Naive B cell (primary cell): ENCODE measurements at places on chromosomes 3 and 15.

GRCh38 chr3:55167586-55168317, 239.9 kb upstream of the LRTM1 start:
- no peak for DNase-seq

DNA sequence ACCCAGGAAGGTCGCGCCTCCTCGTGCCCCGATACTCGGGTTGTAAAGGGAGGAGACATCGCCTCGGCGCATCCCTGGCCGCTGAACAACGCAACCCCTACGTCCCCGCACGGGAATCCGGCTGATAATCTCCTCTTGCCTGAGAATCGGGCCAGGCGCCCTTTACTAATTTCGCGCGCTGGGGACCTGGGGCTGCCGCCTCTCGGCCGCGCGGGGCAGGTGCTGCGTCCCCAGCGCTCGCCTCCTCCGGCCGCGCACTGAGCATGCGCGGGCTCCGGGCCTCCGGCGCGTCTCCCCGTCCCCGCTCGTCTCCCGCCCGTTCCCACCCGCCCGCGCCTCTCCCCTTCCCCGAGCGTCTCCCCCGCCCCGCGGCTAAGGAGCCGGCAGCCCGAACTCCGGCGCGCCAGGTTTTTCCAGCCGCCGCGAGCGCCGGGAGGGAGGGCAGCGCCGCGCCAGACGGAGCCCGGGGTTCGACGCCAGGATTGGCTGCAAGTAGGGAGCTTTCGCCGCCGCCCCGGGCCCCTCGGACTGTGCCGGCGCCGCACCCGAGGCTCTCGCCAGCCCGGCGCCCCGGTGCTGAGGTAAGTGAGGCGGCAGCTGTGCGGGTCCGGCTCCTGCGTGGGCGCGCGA, at the start of gene CNTN4:
Gene CNTN4, plus strand, starts transcription at position 469 of the 630 bp plus-strand sequence.
- no peak for DNase-seq

DNA sequence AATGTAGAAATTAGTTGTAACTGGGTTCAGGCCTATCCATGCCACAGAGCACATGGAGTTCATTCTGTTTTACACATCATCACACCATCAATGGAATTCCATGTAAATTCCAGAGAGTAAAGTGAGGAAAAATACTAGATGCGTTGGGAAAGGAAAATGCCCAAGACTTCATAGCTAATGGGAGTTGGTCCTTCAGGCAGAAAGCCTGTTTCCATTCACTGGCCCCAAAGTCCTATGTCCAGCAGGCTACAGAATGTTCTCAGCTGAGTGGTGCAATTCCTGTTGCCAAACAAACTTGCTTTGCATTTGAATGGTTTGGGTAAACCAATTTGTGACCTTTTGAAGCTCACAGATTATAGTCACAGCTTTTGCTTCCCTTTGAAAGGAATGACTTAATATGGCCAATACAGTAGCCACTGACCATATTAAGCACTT, 164.6 kb upstream of the PFN2 start:
- DNase-seq, result no peak

- no peak for DNase-seq
These were observed 9.0 kb downstream of the GMNC start for GRCh38 chr3:190853464-190853863.

DNA sequence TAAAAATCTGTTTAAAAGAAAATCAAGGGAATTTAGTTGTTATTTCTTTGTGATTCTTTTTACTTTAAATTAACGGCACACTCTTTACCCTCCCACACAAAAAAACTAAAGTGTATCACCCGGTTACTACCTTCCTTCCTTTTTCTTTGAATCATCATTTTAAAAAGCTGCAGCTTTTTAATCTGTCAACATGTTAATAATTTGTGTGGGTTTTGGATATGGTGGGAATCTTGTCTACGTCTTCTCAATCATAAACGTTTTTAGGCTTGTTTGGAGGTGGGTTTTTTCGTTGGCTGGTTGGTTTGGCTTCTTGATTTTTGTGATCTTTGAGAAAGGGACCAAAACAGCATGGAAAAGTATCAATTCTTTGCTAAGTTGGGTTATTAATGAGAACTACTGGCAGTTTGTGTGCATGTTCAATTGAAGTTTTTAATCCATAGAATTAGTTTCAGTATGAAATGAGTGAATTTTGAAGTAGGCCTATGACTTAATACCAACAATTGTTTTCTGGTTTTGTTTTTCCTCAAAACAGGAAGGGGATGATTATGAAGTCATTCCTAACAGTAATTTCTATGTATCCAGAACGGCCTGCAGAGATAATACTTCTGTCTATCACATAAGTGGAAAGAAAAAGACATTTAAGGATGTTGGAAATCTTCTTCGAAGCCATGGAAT, 4.5 kb downstream of the SMC4 start:
- no peak for DNase-seq

- DNase-seq, result no peak
These were observed 21.0 kb downstream of the SLC25A20 start for GRCh38 chr3:48877671-48878070.

GRCh38 chr3:89851974-89852621, 744.7 kb downstream of the EPHA3 start:
- DNase-seq, result no peak

DNA sequence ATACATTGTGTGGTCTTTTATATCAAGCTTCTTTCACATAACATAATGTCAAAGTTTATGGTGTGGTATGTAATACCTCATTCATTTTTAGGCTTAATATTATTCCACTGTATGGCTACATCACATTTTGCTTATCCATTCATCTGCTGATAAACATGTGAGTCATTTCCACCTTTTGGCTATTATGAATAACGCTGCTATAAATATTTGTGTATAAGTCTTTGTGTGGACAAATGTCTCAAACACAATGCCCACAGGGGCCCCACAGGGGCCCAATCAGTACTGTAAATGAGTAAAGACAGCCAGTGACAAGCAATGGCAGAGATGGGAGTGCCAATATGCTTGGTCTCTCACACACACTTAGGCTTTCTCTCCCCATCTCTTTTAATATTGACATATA, 54.2 kb downstream of the PIK3R4 start:
- DNase-seq, result no peak

- no peak for DNase-seq
These were observed 2.6 kb downstream of the ZNF80 start for GRCh38 chr3:114234745-114235144.
